Left cardiac atrium (tissue), 4 donors: ENCODE measurements at places on chromosomes 7 and 10. TPM values are rescaled to one million over a fixed set of nuclear protein-coding genes. Genes with fewer than 3 reads are reported as not detected.

DNA sequence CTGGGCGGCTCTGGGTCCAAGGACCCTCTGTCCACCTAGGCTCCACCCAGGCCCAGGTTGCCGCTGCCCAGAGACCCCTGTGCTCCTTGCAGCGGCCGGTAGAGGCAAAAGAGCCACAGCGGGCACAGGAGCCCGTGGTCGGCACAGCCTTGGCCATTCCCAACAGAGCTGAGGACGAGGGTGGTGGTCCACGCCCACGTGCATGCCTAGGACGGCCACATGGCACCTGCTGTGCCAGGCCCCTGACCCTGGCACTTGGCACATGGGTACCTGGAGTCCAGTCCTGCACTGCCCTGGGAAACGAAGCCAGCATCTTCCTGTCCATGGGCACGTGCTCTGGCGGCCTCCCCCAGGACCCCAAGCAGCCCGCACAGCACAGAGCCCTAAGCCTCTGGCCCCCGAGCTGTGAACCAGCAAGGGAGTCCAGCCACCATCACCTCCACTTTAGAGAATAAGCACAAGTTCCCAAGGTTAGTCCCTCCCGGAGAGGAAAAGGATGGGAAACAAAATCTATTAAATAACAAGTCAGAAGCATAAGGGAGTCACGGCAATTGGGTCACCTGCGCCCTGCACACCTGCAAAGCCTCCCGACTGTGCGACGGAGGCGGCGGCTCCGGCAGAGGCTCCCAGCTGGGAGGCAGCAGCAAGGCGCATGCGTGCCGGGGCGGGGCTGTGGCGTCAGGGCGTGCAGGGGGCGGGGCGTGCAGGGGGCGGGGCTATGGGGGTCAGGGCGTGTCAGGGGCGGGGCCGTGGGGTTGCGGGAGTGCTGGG is 59.1 kb downstream of the STK32C start:
- peak; percentile 45 for DNase-seq

- no peak for DNase-seq
These were observed 112.5 kb downstream of the WNT2 start for GRCh38 chr7:117210397-117210796.

GRCh38 chr10:125160856-125161706 is 718 bp upstream of the CTBP2 start:
- peak; percentile 84 for DNase-seq

The MOGAT3 gene
- not detected for total RNA-seq

DNA sequence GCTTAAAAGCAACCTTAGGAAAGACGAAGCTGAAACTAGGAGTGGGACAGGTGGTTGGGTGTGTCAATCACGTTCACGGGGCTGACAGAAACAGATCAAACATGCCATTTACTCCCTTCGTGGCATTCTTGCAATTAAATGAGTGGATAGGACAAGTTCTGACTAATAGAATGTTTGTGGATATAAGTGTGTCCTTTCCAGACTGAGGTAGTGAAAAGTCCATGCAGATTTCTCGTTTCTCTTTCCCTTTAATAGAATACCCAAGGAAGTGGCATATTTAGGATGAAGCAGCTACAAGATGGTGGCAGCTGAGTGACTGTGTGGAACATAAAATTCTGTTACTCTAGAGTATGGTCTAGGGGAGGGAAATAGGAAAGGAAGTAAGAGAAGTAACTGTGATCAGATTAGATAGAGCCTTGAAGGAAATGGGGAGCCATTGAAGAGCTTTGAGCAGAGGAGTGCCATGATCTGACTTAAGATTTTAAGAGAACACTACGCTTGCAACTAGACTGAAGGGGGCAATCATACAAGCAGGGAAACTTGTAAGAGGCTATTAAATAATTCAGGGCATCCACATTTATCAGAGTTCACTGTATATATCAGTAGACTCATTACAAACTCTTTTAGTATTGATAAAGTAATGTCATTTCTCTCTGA is 46.3 kb upstream of the HYAL4 start:
- no peak for DNase-seq

GRCh38 chr7:123844712-123845219 is at the start of gene HYAL4:
Gene HYAL4, plus strand, starts transcription at chr7:123845169. Its CDS starts 23,105 bp downstream, at chr7:123868274.
- DNase-seq = no peak

- peak; percentile 18 for DNase-seq
These were observed 18.1 kb upstream of the TRIM8 start for GRCh38 chr10:102626026-102626685.

DNA sequence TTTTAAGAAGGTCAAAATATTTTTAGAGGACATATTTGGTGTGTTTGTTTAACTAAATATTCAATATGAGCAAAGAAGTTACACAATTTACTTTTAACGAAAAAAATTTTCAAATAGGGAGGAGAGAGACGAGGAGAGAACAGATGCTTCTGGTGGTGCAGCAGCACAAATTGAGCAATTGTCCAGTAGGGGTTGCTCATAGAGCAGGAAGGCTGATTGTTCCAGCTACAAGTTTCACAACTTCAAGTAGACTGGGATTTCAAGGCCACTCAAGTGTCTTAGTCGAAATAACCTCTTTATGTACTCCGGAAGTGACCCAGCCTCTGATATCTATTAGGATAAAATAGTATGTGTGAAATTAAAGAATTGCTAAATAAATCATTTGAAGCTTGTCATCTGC is 197.9 kb downstream of the HDAC9 start:
- DNase-seq = no peak

DNA sequence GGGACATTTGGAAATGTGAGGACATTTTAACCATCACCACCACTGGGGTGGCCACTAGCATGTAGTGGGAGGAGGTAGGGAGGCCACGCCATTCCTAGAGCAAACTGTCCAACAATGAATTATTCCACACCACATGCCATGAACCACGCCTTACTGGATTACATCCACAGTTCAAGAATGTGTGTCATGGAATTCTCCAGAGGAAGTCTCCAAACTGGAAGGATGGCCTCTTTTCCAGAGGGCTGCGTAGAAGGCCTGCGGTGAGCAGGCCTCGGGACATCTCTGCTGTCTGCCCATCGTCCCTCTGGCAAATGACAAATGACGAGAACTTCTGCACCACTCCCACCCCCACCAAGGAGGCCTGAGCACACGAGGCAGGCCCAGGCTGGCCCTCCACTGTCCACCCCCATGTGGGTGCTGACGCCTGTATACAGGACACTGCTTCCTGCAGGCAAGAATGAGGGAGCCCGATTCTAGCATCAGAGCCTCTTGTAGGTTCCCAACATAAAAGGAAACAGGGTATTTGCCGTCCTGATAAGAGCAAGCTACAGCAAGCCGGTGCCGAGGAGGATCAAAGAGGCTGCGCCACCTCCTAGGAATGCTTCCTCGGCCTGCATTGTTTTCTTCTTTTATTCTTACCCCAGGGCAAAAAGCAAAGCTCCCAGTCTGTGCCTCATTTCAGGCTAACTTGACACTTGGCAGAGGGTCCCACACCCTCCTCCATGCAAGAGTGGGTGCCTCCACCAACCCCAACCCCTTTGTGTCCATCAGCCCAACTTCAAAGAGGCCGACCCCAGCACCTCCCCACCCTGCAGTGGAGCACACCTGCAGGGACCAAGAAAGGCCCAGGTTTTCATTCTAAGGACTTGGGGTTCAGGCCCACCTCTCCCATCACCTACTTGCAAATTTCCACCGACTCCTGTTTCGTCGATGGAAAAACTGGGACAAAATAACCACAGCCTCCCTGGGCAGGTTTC is 23.9 kb downstream of the TNS3 start:
- no peak for DNase-seq

- no peak for DNase-seq
These were observed 129.6 kb downstream of the BICC1 start for GRCh38 chr10:58642283-58642682.

DNA sequence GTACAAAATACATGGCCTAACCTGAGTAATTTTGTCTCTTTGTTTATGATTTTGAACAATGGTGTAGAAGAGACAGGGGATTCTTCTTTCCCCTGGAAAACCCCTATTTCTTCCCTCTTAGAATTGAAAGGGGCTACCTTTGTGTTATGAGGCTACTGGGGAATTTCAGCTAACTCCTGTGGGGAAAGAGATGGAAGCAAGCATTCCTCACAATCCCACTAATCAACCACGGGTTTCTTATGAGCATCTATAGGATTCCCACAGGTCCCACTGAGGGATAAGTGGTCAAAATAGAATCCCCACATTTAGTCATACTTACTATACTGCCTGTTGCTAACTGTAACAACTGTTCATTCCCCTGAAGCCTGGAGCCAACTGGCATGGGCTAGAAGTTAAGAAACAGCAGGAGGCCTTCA is 32.2 kb upstream of the ITGB8 start:
- no peak for DNase-seq

The SYT15 gene
- total RNA-seq = 4.9 TPM

DNA sequence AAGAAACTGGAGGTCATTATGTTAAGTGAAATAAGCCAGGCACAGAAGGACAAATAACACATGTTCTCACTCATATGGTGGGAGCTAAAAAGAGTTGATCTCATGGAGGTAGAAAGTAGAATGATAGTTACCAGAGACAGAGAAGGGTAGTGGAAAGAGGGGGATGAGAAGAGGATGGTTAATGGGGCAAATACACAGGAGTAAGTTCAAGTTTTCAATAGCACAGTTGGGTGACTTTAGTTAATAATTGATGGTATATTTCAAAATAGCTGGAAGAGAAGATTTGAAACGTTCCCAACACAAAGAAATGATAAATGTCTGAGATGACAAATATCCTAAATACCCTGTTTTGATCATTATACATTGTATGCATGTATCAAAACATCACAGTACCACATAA is 261.8 kb downstream of the THSD7A start:
- no peak for DNase-seq

The GRID2IP gene
- total RNA-seq = not detected

DNA sequence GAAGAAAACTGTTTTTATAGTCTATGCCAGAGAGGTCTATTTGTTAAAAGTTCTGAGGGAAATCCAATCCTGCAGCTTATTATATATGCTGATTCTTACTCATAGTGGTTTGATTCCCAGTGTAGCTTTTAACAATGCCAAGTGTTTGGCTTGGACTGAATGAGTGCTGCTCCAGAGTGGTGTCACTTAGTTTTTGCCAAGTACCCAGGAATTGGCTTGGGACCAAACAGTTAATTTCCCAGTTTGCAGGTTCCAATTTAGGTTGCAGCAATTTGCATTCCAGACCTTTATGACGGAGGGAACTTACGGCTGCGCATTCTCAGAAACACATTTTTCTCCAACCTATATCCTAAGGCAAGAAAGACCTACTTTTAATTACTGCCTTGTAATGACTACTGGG is 32.4 kb downstream of the NSUN6 start:
- DNase-seq = no peak

GRCh38 chr10:18308600-18308999 is 168.4 kb downstream of the CACNB2 start:
- no peak for DNase-seq

DNA sequence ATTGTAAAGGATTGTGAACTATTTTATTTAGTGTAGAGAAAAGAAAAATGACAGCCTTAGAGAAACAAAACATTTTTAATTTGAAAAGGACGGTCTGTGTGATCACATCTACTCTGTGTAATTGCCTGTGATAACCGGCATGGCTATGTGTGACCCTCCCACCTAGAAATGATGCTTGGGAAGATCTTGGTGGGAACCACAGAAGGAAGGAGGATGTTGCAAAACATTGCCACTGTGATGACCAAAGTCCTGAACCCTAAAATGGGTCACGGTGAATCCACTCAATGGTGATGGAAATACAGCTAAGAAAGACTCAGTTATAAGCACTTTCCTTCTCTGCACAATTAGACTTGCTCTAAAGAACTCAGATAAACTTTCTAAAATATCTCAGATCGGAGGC is 221.3 kb upstream of the FRMD4A start:
- DNase-seq = no peak

GRCh38 chr7:143360788-143361551 is 1.5 kb downstream of the FAM131B start:
- no peak for DNase-seq

The RELN gene
- 3.6 TPM for total RNA-seq

The TBRG4 gene
- total RNA-seq = 66.9 TPM

- no peak for DNase-seq
These were observed 622.0 kb downstream of the TYW1 start for GRCh38 chr7:67618556-67619162.

- no peak for DNase-seq
These were observed 74.0 kb downstream of the ADCY1 start for GRCh38 chr7:45647967-45648670.

The LRRN3 gene
- total RNA-seq = 49.9 TPM

DNA sequence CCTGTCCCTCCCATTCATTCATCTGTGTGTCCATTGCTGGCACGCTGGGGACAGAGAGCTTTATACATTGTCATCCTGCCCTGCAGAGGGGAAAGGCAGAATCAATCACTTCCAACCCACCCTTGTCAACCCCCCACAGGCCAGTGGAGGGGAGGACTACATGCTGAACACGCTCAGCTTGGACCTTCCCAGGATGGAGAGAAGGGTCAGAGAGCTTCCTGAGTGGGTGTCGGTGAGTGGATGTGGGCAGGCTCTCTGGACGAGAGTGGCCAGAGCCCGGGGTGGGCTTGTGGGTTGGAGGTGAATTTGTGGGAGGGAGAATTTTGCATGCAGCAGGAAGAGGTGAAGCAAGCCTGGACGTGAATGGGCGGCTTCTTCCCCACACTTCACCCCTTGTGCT is 93.9 kb downstream of the DNAJB6 start:
- DNase-seq = no peak

- no peak for DNase-seq
These were observed 68.8 kb downstream of the HHEX start for GRCh38 chr10:92758594-92758993.

DNA sequence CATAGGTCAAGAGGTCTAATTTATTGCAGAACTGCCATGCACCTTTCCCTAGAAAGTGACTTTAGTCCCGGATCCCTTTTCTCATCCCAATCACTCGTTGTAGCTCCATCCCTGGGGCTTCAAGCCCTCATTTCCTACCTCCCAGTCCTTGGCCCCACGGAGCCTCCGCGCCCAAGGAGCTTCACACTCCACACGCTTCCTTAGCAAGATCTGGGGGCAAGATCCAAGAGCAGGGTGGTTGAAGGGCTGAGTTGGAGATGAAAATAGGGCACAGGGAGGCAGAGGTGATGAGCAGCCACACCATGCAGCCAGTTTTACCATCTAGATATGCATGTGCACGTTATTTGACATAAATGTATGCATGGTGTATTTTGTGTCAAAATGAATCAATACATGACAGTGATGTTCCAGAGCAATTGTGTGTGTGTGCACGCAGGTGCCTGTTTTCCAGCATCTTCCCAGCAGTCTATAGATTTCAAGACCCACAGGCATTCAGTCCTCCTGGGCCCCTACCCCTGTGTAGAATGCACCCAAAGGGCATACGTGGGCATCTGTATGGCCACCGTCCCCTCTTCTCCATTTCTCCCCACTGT is 6.0 kb upstream of the TRPV6 start:
- no peak for DNase-seq

DNA sequence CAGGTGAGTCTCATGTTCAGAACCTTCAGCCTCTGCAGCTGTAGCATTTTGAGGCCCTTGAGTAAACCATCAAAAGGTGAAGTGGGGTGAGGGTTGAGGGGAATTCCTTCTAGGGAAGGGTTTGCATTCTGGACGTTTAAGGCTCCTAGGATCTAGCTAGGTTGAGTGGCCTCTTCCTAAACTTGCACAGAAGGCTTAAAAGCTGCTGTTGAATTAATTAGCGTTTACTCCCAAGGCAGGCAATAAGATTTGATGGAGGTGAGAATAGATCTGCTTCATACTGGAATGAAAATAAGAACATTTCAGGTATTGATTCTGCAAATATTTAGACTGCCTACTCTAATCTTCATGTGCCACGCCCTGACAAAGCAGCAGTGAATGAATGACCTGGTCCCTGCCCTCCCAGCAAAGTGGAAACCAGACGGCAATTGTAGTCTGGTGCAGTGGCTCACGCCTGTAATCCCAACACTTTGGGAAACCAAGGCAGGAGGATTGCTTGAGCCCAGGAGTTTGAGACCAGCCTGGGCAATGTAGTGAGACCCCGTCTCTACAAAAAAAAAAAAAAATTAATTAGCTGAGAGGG is 11.4 kb upstream of the KPNA7 start:
- DNase-seq = no peak

The HIF1AN gene
- total RNA-seq = 30.7 TPM
